Activated gamma-delta T cell treated with anti-CD3 and anti-CD28 coated beads, Interleukin-2, amount 50 U/mL, for 16 hours (primary cell): ENCODE measurements at places on chromosomes 2 and 18.

DNA sequence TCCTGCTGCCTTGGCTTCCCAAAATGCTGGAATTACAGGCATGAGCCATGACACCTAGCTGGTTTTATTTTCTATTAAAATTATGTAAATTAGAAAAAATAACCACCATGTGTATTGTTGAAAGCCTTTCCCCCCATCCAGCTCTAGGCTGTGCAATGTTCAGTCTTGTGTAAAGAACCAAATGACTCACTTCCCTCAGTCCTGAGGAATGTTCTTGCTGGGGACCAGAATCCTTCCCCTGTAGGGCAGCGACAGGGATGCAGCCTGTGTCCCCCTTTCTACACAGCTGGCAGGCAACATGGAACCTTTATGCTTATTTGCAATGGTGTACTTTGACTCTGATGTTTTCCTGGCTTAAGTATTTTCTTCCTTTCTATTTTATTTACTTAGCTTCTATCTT, 29.4 kb downstream of the AOX1 start:
- DNase-seq: no peak

- DNase-seq: no peak
Measured at GRCh38 chr2:100396483-100396882, 21.0 kb downstream of the CHST10 start.

DNA sequence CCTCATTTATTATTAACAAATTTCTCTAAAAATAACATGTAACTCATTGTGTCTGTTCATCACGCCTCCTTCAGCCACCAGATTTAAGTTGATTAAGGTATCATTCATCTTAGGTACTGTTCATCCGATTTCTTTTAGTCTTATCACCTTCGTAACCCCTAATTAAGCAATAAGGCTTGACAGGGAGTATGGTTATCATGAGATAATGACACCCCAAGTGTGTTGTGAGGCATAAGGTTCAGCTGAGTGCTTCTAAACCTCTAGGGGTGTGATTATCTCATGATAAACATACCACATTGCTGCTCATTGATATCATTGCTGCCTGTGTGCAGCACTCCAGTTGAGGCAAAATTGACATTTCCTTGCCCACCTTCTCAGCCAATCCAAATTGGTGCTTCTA, 158.9 kb upstream of the BOD1L2 start:
- no peak for DNase-seq

DNA sequence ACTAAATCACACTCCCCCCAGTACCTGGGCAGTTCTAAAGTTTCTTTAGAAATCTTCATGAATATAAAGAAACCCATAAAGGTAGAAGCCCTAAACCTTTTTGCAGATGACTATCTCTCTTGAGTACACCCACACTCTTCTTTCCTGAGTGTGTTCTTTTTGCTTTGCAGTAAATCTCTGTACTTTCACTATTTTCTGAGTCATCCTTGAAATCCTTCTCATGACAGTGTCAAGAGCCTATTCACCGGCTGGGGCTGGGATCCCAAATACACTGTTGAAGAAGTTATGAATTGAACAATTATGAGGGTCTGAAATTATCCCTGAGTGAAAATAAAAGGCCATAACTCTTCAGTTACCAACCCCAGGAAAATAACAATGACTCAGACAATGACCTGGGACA, 133.9 kb upstream of the CCDC195 start:
- no peak for DNase-seq

GRCh38 chr2:130986890-130987493, 106.3 kb downstream of the FAM168B start:
- no peak for DNase-seq
